ENCODE measurements at places on chromosomes 11 and 22.

GRCh38 chr11:129804012-129804411 lies 11.6 kb upstream of the TMEM45B start:
- DNase-seq: no peak

DNA sequence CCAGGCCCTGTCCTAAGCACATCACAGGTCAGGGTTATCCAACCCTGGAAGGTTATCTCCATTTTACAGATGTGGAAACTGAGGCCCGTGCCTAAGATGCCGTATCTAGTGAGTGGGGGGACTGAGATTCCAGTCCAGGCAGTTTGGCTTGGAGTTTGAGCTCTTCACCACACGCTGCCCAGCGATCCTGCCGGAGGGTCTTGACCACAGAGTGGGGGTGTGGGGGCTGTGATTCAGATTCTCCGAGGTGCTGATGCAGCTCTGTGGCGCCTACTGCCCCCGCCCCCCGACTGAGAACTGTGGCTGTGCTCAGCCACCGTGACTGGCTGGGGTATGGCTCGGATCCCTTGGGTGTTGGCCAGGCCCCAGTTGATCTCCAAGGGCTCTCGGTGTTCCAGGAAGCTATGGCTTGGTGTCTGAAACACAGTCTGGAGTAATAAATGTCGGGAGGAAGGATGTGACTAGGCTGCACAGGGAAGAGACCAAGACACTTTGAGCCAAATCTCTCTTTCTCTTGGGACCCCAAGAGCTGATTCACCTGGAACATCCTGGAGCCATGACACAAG lies 60.6 kb upstream of the RASD2 start:
- DNase-seq: no peak

GRCh38 chr11:83249972-83250593 lies 36.1 kb downstream of the CCDC90B start:
- DNase-seq: peak; percentile 13

GRCh38 chr11:128848815-128849455 lies 18.2 kb downstream of the KCNJ1 start:
- DNase-seq: peak; percentile 60

- peak; percentile 22 for DNase-seq
Measured at GRCh38 chr11:125072218-125072960, 9.3 kb downstream of the SLC37A2 start.

GRCh38 chr11:59730896-59731565 lies 17.4 kb upstream of the OR10V1 start:
- DNase-seq: no peak

- no peak for DNase-seq
Measured at GRCh38 chr22:28900379-28900925, 17.1 kb downstream of the ZNRF3 start.

DNA sequence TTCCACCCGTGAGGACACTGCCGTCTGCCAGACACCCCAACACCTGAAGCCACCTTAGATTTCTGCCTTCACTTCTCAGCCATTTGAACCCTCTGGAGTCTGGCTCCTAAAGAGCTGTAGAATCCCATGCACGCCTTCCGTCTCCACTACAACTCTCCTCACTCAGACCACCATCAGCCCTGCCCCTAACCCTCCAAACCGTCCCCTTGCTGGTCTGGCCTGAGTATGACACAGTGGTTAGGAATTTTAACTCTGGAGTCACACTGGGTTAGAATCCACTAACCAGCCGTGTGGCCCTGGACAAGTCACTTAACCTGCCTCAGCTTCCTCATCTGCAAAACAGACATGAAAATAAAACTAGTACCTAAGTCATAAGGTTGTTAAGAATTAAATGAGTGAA lies 3.0 kb downstream of the CNIH2 start:
- no peak for DNase-seq

- peak; percentile 28 for DNase-seq
Measured at GRCh38 chr22:19844377-19845053, 10.2 kb downstream of the GNB1L start.

- no peak for DNase-seq
Measured at GRCh38 chr11:71305041-71305440, 52.7 kb upstream of the SHANK2 start.

DNA sequence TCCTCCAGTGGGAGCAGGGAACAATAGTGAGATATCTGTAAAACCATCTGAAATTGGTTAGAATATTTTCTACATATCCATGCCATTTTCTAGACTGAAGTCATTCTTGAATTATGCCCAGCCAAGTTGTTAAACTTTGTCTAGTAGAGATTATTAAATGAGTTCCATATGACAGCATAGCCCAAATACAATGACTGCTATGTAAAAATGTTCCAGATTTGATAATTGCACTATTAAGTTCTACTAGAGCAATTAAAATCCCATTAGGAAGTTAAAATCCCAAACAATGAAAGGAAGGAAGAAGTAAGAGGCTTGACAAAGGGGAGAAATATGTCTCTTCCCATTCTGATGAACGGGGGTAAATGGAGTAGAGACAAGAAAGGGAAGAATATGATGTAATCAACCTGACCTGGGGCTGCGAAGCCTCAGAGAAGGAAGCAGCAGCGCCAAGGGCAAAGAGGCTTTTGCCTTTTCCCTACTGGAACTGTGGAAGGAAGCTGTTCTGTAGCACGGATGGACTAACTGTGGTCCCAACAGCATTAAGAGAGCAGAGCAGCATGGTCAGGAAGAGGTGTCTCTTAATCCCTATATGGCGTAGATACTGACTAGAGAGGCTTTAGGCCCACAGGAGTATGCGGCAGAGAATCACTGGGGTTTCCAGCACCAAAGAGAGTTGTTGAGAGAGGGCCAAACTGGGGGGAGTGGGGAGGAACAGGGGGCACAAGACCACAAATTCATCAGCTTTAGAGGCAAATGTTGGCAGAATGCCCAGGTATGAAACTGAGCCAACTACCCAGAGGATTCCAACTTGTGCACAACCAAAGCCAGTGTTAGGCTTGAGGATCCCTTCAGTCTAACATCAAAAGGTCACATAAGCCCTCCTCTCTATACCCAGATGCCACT lies 26.7 kb downstream of the RRP8 start:
- peak; percentile 29 for DNase-seq

DNA sequence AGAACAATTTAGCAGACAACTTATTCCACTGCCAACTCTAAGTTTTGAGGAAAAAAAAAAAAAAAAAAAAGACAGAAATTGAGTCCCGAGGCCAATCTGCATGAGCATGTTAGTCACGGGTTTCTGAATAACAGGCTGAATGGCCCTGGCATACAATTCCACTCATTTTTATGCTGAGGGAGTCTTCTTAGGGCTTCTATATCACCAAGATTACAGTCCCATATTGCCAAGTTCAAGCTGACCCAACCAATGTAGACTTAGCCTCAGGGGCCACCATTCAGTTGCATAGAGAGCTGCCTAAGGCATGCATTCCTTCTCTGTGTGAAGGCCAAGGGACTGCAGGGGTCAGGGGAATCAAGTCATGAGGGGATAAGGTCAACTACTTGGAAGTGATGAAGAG lies 27.5 kb downstream of the KIRREL3 start:
- DNase-seq: peak; percentile 94

DNA sequence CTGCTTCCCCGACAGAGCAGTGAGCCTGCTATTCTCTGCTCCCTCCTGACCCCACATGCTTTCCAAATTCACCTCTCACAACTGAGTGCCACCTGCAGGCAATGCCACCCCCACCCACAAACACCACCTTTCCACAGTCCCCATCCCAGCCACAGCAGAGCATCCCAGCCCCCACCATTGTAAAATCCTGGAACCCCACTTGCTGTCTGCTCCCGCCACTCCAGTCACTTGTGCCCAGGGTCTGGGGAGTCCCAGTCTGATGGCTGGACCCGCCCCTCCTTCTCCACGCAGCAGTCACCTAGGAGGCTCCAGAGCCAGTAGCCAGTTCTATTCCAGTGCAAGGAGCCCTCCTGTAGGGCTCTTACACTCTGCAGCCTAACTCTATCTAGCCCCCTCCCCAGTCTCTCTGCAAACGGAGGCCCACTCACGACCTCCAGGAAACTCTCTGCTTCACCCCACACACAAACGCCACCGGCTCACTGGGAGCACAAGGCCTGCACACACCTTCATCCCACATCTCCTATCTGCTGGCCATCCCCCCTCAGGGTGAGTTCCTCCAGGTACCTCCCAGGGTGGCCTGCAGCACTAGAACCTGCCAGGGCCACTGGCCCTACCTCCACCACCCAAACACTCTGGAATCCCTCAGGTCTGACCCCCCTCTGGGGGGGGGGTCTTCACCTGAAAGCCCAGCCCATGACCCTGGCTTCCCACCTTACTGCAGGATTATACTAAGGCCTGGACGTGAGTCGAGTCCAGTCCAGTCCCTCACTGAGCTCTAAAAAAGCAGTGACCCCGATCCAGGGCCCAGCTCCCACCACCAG lies 1.4 kb downstream of the GNB1L start:
- no peak for DNase-seq

DNA sequence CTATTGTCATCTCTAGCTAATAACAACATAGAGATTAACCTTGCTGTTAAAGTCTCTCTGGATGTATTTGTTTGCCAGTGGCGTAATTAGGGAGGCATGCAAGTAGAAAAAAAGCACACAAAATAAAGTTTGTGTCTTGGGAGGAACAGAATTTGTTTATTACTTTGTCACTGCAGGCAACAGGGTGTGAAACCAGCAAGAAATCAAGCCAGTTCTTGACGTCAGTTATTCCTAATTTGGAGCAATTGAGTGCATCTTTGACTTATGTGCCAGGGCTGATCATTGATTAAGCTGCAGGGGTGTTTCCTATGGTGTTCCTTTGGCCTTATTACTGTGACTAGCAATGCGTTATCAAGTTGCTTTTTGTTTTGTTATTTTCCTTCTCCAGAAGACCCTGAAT lies 751.0 kb downstream of the KCNA4 start:
- DNase-seq: no peak

GRCh38 chr11:126739499-126740145 lies 260.9 kb downstream of the KIRREL3 start:
- no peak for DNase-seq

DNA sequence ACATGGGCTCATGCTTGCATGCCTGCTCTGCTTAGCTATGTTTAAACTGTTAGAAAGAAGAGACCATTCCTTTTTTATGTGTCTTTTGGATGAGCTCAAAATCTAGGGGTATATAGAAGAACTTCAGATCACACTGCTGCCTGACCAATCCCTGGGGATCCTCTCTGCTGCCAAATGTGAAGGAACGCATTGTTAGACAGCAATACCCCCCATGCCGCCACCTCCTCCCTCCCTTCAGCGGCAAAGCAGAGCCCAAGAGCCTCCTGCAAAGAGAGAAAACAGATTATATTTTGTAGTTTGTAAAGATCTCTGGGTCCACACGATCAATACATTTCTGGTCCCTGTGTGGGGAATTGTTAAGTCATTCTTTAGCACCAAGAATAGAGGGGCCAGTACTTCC lies 677.6 kb downstream of the NTM start:
- no peak for DNase-seq

DNA sequence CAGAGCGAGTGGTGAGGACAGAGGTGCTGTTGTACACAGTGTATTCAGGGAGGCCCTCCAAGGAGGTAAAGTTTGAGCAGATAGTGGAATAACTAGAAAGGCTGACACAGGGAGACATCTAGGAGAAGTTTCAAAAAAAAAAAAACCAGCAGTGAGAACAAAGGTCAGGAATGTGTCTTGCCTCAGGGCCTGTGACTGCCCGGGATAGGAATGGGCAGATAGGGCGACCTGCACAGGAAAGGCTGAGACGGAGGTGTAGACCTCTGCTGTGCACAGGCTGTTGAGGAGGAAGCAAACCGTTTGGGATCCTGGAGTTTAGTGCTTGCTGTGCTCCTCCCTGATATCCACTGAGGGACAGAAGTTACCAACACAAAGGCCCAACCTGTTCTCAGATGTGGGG lies 406.5 kb upstream of the B3GAT1 start:
- peak; percentile 83 for DNase-seq

- DNase-seq: peak; percentile 3
Measured at GRCh38 chr22:36790648-36791047, 14.7 kb upstream of the IFT27 start.

GRCh38 chr22:26610996-26611395 lies 6.8 kb downstream of the CRYBB1 start:
- DNase-seq: no peak

- DNase-seq: no peak
Measured at GRCh38 chr11:61793083-61793828, 545 bp downstream of the FEN1 start.

DNA sequence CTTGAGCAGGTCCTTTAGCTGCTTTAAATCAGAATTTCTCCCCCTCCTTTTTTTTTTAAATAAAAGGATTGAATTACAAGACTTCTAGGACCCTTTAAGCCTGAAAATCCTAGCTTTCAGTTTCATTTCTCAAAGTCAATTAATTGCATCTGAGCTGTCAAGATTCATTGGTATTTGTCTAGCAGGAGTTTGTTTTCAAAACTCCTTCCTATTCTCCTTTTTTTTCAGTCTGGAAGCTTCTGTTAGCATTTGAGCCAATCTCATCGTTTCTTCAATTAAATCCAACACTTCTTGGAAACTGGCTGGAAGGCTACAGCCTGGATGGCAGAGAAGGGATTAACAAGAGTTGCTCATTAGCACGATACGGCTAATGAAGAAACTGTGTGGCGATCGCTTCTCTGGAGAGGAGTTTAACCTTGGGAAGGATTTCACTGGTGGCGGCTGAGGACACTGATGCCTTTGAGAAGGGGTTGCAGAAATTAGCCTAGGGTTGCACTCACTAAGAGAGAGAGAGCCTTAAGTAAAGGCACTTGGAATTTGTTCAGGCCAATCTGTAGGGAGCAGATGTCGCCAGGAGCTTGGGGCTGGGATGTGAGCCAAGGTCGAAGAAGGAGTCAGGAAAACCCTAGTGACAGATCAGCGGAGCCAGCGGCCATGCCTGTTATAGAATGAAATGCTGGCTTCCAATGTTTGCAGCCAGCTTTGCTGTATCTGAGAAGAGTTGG lies 43.8 kb upstream of the API5 start:
- no peak for DNase-seq

DNA sequence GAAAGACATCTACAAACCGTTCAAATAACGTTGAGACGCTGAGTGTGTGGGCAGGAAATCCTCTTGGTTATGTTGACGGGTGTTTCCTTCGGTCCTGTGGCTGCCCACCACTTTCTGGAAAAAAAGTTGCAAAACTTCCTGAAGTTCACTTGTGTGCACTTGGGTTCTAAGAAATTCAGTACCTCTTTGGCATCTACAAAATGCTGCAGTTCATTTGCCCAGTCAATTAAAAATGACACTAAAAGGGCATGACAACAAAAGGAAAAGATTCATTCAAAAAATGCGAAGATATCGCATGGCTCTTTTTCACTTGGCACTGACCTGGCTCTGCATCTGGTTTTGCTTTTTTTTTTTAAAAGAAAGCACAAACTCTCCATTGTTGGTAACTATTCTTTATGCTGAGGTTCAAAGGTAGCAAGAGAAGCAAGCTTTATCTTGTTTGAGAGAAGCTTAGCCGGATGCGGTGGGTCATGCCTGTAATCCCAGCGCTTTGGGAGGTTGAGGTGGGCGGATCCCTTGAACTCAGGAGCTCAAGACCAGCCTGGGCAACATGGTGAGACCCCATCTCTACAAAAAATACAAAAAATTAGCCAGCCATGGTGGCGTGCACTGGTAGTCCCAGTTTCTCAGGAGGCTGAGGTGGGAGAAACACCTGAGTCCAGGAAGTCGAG lies 10.6 kb upstream of the XBP1 start:
- DNase-seq: no peak

All from trophoblast cell (in vitro differentiated cells and primary cell).